Activated CD4-positive, alpha-beta T cell treated with anti-CD3 and anti-CD28 coated beads, Interleukin-2, amount 10 ng/mL, durations not matched to agents 7 days and 5 days (primary cell): ENCODE measurements at places on chromosomes 2 and 18.

DNA sequence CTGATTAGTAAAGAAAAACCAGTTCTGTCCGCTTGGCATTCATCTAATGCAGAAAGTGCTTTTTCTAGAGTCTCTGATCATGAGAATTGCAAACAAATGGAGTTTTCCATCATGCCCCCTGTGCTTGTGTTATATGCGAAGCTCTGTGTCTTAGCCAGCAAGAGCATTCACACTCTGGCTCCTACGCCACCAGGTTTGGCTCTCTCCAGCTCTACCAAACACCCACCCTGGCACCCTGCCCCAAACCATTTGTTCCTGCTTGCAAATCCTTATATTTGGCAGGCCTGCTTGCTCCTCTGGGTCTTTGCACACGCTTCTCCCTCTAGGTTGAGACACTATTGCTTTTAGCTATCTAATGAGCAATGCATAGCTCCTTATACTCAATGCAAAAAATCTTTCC, 204.1 kb upstream of the CYRIA start:
- H3K27me3 ChIP-seq, result no peaks in the 10 kb centered on the region
- no peak overlapping the region for H3K27ac ChIP-seq
- H3K36me3 ChIP-seq, result no peaks in the 10 kb centered on the region
- no peak overlapping the region for H3K4me3 ChIP-seq

- no peak overlapping the region for H3K27ac ChIP-seq
- no peaks in the 10 kb centered on the region for H3K36me3 ChIP-seq
- no peak overlapping the region for H3K4me3 ChIP-seq
- no peaks in the 10 kb centered on the region for H3K27me3 ChIP-seq
- no peak for DNase-seq
- H3K4me1 ChIP-seq, result peaks cover 2% of the 10 kb centered on the region
Measured at GRCh38 chr2:58871469-58872142, 630.5 kb upstream of the FANCL start.

- H3K27me3 ChIP-seq, result peaks cover 7% of the 10 kb centered on the region
- H3K4me3 ChIP-seq, result no peak overlapping the region
- H3K36me3 ChIP-seq, result no peaks in the 10 kb centered on the region
- peaks cover 4% of the 10 kb centered on the region for H3K4me1 ChIP-seq
- no peak for DNase-seq
- H3K27ac ChIP-seq, result no peak overlapping the region
Measured at GRCh38 chr2:206670531-206671319, 28.4 kb downstream of the FAM237A start.

GRCh38 chr2:69196327-69197117, 183.5 kb downstream of the ANTXR1 start:
- H3K27ac ChIP-seq, result no peak overlapping the region
- no peaks in the 10 kb centered on the region for H3K36me3 ChIP-seq
- H3K4me1 ChIP-seq, result no peaks in the 10 kb centered on the region
- no peak for DNase-seq
- H3K27me3 ChIP-seq, result peaks cover 12% of the 10 kb centered on the region
- H3K4me3 ChIP-seq, result no peak overlapping the region

- DNase-seq, result no peak
- H3K36me3 ChIP-seq, result peaks cover 3% of the 10 kb centered on the region
- H3K27ac ChIP-seq, result peak overlapping the region; percentile 26
- H3K4me3 ChIP-seq, result no peak overlapping the region
- peaks cover 44% of the 10 kb centered on the region for H3K4me1 ChIP-seq
Measured at GRCh38 chr2:28447943-28448792, 47.7 kb upstream of the PLB1 start.

DNA sequence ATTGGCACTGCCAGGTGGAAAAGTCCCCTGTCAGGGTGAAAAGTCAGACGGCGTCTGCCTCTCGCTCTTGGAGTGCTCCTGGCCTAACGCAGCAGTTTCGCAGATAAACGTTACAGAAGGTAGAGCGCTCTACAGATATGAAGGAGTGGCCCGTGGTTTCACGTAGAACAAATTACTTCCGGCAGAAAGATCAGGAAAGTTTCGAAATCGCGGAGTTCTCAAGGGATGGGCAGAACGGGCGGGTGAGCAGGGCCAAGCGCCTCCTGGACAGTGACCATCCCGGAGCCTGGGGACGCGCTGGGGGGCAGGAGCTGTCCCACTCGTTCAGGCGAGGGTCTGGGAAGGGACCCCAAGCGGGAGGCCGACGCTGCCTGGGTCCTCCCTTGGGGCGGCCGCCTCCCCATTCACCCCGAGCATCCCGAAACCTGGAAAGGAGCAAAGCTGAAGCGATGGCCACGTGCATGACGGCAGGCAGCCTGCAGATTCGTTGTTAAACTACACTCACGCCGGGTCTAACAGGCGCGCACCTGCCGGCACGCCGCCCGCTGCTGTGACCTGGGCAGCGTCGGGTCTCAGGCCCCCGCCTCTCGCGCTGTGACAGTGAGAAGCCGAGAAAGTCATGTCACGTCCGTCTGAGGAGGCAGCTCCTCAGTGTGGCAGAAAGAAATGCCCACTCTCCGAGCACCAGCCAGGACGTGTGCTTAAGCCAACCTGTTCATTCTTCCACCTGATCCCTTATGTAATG, 122.9 kb upstream of the SALL3 start:
- no peaks in the 10 kb centered on the region for H3K36me3 ChIP-seq
- H3K4me3 ChIP-seq, result no peak overlapping the region
- no peaks in the 10 kb centered on the region for H3K27me3 ChIP-seq
- H3K27ac ChIP-seq, result no peak overlapping the region
- DNase-seq, result no peak
- no peaks in the 10 kb centered on the region for H3K4me1 ChIP-seq

DNA sequence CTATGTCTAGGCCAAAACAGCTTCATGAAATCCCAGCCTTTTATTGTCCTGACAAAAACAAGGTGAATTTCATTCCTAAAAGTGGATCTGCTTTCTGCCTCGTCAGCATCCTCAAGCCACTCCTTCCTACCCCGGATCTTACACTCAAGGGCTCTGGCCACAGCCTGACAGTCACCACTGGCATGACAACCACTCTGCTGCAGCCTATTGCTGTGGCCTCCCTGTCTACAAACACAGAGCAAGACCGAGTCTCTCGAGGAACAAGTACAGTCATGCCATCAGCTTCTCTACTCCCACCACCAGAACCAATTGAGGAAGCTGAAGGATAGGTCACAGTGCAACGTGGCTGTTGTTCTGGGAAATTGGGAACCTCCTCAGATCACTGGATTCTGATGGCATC, 106.1 kb downstream of the ICA1L start:
- H3K27ac ChIP-seq, result no peak overlapping the region
- DNase-seq, result no peak
- peaks cover 34% of the 10 kb centered on the region for H3K4me1 ChIP-seq
- H3K36me3 ChIP-seq, result peaks cover 52% of the 10 kb centered on the region
- H3K4me3 ChIP-seq, result no peak overlapping the region

- no peak overlapping the region for H3K4me3 ChIP-seq
- peaks cover 6% of the 10 kb centered on the region for H3K27me3 ChIP-seq
- H3K4me1 ChIP-seq, result peaks cover 3% of the 10 kb centered on the region
- H3K36me3 ChIP-seq, result no peaks in the 10 kb centered on the region
- H3K27ac ChIP-seq, result no peak overlapping the region
- no peak for DNase-seq
Measured at GRCh38 chr2:152363936-152364335, 29.0 kb downstream of the FMNL2 start.

- no peak overlapping the region for H3K27ac ChIP-seq
- H3K4me3 ChIP-seq, result peak overlapping the region; percentile 3
- H3K27me3 ChIP-seq, result no peaks in the 10 kb centered on the region
Measured at GRCh38 chr2:239252801-239253200, 148.0 kb downstream of the HDAC4 start.

DNA sequence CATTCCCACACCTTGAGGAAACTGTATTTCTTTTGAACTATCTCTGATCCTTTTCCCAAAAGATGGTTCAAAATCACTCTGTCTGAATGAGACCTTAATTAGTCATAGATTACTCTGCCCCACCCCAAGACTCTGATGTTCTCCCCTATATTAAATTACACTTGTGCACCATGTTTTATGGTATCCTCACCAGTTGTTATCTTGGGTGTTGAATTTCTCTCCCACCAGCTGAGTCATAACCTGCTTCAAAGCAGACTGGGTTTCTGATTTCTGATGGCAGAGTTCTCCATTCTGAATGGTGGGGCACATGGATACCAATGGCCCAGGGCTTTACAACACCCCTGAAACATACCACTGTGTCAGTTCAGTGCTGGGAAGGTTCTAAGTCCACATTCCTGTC, 15.0 kb downstream of the CDH20 start:
- H3K4me1 ChIP-seq, result no peaks in the 10 kb centered on the region
- H3K27me3 ChIP-seq, result no peaks in the 10 kb centered on the region
- no peak for DNase-seq
- no peaks in the 10 kb centered on the region for H3K36me3 ChIP-seq
- H3K4me3 ChIP-seq, result no peak overlapping the region
- H3K27ac ChIP-seq, result no peak overlapping the region

DNA sequence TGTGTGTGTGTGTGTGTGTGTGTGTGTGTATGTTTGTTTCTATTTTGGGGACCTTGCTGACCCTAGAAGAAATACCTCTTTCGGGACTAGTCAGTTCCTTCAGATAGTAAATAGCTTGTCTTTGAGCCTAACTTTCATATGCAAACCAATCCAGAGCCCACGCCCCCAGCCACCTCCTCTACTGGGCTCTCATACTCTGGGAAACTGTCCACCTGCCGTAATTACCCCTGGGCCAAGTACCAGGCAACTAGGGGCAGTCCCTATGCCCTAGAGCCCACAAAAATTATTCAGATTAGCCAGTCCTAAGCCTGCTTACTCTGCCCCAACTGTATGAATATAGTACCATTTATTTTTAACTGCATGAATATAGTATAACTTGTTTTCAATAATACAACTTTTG, 970.4 kb downstream of the EPHA4 start:
- H3K4me3 ChIP-seq, result no peak overlapping the region
- H3K36me3 ChIP-seq, result no peaks in the 10 kb centered on the region
- H3K27ac ChIP-seq, result no peak overlapping the region
- H3K4me1 ChIP-seq, result no peaks in the 10 kb centered on the region
- H3K27me3 ChIP-seq, result no peaks in the 10 kb centered on the region

- H3K4me3 ChIP-seq, result no peak overlapping the region
- H3K36me3 ChIP-seq, result no peaks in the 10 kb centered on the region
- DNase-seq, result peak; percentile 49
- peaks cover 3% of the 10 kb centered on the region for H3K4me1 ChIP-seq
Measured at GRCh38 chr18:80154293-80154692, 45.2 kb downstream of the ADNP2 start.

GRCh38 chr2:133247631-133248030, 320.6 kb downstream of the NCKAP5 start:
- no peak overlapping the region for H3K27ac ChIP-seq
- no peaks in the 10 kb centered on the region for H3K36me3 ChIP-seq
- no peak overlapping the region for H3K4me3 ChIP-seq
- DNase-seq, result no peak

DNA sequence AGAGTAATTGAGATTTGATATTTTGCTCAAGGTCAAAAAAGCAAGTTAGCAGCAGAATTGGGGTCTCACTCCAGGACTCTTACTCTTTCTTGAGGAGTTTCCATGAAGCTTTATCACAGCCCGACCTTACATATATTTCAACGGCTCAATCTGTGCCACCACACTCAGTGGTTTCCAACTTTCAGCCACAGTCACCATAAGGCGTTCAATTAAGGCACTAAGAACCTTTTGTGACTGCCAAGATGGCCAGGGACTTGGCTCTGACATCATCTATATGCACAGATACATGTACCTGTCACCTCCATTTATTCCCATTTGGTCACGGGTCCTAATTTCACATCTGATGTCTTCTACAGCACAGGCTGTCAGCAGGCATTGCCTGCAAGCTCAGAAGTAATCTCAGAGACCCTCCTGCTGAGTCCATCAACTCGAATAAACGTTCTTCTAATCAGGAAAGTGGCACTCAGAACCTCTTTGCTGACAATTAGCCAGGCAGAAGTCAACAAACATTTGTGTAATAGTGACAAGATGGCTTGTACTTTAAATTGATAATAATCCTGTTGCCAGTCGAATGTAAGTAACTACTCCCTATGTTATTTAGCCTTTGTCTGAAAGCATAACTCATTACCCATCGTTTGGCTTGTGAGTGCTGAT, 16.1 kb downstream of the DYTN start:
- peaks cover 11% of the 10 kb centered on the region for H3K27me3 ChIP-seq
- no peak overlapping the region for H3K27ac ChIP-seq

DNA sequence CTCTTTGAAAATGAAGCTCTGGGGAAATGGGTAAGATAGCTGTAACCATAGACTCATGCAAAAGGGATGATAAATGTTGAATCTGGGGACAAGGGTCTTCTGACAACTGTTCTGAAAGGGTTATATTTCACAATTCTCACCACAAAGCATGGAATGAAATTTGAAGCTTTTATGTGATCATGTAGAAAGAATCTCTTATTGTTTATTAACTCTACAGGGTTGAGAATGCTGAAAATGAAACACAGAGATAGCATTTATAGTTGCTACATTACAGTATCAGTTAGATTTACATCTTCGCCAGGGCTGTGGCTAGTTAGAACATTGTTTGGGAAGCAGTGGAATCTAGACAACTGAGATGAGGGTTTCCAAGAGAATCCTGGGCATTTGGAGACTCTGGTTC, 97.4 kb upstream of the LHCGR start:
- H3K4me1 ChIP-seq, result no peaks in the 10 kb centered on the region
- H3K4me3 ChIP-seq, result no peak overlapping the region
- DNase-seq, result no peak

GRCh38 chr2:73110168-73111072, 2.3 kb downstream of the RAB11FIP5 start:
- no peaks in the 10 kb centered on the region for H3K36me3 ChIP-seq
- peaks cover 17% of the 10 kb centered on the region for H3K27me3 ChIP-seq
- H3K4me3 ChIP-seq, result peak overlapping the region; percentile 79
- H3K4me1 ChIP-seq, result peaks cover 37% of the 10 kb centered on the region
- H3K27ac ChIP-seq, result no peak overlapping the region

DNA sequence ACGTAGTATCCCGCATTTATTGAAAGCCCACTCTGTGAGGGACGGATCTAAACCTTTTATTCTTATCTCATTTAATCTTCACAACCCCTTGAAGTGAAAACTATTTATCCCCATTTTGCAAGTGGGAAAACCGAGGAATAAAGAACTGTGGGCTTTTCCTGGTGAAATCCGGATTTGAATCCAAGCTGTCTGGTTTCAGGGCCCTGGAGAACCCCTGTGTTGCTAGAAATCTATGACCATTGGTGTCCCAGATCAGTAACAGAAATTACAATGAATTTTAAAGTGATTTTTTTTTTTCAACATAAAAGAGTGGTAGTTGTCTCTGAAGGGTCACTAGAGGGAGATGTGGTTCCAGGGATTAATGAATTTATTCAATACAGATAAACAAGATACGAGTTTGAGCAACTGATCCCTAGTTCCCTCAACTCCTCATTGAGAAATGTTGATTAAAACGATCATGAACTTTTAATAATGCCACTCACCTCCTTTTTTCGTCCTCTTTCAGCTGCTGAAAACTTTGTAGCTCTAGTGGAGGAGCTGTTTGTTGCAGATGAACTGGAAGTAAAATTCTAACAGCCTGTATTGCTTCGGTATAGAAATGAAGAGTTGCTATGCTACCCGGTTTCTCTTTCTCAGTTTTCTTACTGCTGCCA, 940 bp downstream of the XRCC5 start:
- DNase-seq, result peak; percentile 15
- peak overlapping the region; percentile 98 for H3K27ac ChIP-seq
